ENCODE measurements at places on chromosomes 5 and 9.

GRCh38 chr9:2576631-2577030, 45.0 kb upstream of the VLDLR start:
- DNase-seq = no peak

DNA sequence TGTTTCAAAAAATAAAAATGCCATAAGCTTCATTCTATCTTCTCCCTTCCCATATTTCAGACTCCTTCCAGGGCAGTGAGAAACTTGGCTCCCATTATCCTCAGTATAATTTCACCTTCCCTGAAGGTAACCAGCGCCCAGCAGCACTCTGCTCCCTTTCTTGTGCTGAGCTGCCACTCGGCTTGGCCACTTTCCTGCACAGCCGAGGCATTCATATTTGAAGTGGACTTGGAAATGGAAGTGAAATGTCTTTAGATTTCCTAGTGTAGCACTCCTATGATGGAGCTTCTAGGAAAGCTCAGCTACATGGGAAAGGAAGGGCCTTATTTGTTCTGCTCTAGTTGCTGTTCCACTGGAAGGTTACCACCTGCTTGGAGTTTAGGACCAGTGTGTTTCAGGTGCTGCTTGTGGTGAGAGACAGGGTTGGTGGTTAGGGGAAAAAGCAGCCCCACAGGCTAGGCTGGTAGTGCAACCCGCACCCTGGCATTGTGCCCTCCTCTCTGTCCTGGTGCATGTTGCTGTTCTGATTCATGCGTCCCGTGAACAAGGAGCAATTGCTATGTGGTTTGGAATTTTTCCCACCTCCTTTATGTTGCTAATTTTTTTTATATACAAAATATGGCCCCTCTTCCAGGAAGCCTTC, 53.8 kb downstream of the RAD23B start:
- DNase-seq = no peak

DNA sequence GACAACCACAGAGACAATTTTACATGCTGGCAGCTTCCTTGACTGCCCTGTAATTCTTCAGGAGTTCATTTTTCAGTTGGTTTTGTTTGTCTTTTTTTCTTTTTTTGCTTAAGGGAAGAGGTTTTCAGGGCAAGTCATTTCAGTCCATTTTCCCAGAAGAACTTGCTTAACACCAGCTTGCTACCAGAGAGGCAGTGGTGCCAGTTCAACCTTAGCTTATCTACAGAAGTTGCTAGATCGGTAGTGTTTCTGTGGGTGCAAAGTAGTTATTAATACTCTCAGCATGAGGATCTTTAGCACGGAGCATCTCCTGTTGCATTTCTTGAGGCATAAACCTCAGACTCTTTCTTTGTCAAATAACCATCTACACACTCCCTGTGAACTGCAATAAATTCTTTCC, 1.1 kb downstream of the SPEF2 start:
- DNase-seq = no peak

DNA sequence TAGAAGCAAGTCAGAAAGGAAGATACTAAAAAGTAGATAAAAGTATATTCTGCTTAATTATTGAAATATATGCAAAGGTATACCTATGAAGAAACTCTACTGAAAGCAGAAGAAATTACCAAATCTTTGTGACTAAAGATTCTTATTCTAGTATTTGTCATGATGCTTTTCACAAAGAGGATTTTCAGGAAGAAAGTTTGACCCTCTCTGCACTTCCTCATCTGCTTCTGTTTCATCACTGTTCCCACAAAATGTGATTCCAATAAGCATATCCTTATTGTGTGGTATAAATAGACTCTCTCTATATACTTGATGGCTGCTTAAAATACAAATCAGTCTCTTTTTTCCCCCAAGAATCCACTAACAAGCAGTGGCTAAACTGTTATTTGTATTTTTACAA, 2139.6 kb upstream of the ACO1 start:
- DNase-seq = no peak

GRCh38 chr5:111004291-111004690, 67.2 kb upstream of the TSLP start:
- DNase-seq = no peak

DNA sequence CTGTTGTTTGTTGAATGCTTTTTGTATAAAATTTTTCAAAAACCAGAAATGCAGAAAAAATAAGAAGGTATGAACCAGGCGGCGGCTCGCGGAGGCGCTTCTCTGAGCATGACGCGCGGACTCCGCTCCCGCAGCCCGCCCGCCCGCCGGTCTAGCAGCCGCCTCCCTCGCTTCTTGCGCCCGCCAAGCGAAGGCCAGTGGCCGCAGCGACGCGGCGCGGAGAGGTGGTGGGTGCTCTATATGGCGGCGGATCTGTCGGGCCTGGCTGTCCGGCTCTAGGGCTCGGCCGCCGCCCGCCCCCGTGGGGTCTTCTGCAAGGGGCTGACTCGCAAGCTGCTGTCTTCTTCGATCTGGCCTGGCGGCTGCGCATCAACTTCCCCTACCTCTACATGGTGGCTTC, 93.8 kb downstream of the ANKRD18A start:
- no peak for DNase-seq

GRCh38 chr5:116858705-116859333, 284.2 kb upstream of the SEMA6A start:
- no peak for DNase-seq

- no peak for DNase-seq
Measured at GRCh38 chr9:114259798-114260523, 62.9 kb upstream of the ORM1 start.
